ENCODE measurements at places on chromosomes 3 and 15.

- no peak for DNase-seq
Observed at GRCh38 chr3:17329927-17330326, 412.5 kb downstream of the TBC1D5 start.

DNA sequence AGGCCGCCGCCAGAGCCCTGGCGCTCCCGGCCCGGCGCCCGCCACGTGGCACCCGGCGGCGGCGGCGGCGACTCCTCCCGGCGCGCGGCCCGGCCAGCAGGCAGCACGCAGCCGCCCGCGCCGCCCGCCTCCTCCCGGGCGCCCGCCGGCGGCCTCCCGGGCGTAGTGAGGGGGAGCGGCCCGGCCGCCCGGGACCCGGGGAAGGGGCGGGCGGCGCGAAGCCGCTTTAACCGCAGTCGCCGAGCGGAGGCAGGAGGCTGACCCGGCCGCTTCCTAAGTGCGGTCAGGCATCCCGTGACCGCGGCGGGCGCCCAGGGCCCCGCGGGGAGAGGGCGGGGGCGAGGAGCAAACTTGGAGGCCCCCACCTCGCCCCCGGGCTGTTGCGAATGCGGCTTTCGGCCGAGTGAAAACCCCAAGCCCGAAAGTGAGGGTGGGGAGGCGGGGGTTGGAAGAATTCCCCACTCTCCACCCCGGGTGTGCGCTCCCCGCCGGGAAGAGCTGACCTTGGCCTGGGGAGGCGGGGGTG, 1.7 kb upstream of the HES1 start:
- no peak for DNase-seq

DNA sequence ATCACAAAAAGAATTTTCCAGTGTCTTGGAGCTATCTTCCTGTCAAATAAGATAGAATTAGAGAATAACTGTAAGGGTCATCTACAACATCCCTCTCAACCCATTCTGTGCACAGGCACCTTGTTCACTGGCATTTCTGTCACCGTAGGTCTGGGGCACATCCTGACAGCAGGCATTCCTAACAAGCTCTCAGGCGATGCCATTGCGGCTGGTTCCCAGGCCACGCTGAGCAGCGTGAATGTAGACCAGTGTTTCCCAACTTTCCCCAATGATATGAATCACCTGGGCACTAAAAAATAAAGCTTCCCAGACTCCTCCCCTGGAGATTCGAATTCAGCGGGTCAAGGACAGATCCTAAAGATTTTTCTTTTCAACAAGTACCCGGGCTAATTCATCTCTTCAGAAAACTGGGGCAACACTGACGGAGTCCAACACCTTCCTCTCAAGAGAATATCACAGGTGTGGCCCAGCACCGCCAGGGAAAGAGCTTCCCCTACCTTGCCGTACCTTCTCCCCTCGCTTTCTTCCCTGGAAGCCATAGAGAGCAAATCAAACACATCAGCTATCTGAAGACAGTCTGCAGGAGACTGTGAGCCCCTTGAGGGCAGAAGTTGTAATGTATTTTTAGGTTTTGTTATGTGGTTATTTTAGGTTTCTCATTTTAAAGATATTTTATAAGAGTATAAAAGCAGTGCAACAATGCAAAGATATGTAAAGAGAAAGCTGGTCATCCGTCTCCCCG, 143.4 kb downstream of the LIPC start:
- DNase-seq, result no peak

GRCh38 chr15:77013776-77014131, 18.8 kb downstream of the PSTPIP1 start:
- DNase-seq, result no peak

DNA sequence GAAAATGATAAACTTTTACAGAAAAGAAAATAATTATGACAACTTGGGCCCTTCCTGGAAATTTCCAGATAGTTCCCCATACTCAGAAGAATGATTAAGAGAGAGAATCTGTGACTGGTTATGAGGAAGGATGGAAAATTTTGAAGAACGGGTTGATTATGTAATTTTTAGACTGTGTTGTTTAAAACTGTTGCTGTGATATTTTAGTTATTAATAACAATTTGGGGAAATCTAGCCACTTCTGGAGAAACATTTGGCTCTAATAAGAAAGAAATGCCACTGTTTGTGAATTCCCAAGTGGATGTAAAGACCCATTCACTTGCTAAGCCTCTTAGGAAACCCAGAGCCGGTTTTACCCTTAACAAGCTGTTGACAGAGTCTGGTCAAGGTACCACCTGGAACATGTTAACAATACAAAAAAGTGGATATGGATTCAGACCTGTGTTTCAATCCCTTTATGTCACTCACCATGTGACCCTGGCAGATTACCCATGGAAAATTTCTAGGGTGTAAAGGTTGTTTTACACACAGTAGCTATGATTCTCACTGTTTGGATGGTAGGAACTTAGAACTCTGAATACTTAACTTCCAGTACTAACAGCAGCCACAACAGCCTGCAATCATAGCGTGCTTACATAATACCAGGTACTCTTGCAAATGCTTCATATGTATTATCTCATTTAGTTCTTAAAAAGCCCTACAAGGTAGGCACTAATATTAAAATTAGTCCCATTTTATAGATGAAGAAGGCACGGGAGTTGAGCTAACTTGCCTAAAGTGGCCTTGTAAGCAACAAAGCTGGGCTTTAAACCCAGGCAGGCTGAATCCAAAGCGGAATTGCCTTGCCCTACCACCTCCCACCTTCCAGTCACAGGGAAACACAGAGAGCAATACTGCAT, 32.0 kb downstream of the ZBTB38 start:
- DNase-seq, result no peak

DNA sequence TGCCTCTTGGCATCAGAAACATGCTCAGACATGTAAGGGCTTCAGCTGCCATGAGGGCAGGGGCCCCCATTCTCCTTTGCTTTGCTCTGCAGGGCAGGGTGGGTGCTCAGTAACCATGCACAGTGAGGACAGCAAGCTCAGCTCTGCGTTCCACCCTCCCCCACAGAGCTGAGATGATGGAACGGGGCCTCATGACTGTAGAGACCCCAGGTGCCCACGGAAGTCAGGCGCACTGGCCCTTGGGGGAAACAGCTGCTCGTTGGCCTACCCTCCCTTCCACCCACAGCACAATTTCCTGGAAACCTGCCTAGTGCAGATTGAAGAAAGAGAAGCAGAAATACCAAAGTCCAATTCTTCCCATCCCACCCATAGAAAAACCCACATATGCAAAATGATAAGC, 10.5 kb downstream of the CTXND1 start:
- DNase-seq, result no peak

DNA sequence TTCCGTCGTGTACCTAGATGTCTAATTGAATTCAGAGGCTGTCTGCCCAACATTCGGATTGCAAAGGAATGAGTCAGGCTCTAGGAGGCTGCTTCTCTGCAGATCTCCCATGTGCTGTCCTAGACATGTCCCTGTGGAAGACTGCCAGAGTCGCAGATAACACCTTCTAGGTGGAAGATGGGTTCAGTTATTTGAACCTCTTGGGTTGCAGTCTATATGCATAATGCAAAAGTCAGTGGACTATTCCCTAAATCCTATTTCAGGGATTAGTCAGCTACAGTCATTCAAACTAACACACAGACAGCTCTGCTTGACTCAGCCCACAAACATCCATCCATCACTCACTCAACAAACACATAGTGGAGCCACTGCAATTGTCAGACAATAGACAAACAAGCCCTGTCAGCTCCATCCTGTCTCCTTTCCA, 300.0 kb upstream of the CTNNB1 start:
- no peak for DNase-seq

Measured in cortex of kidney (tissue), 1 donor.